ENCODE measurements at places on chromosomes 5 and 9.
A peak's percentile ranks its signal among the peaks of the same experiment; 100 is the strongest.

DNA sequence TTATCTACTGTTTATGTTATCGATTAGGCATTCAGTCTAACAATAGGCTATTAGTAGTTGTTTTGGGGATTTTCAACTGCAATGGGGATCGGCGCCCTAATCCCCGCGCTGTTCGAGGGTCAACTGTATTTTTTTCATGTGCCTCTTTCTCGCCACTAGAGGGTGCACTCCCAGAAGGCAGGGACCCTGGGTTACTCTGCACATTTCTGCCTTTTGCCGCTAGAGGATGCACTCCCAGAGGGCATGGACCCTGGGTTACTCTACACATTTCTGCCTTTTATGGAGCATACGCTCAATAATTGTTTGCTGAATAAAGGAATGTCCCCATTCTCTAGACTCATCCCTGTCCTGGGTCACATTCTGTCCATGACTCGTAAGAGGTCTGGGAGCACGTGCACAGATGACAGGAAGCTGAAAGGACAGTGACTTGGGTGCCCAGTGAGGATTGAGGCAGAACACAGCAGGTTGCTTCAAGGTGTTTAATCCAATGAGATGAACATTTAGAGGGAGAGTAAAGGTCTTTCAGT is 27.9 kb upstream of the RECK start:
- H3K36me3 ChIP-seq = no peaks in the 10 kb centered on the region
- peak; percentile 71 for DNase-seq
- no peaks in the 10 kb centered on the region for H3K4me1 ChIP-seq
- no peak overlapping the region for H3K4me3 ChIP-seq
- H3K27ac ChIP-seq = no peak overlapping the region

- H3K27me3 ChIP-seq = no peaks in the 10 kb centered on the region
- no peak overlapping the region for H3K27ac ChIP-seq
- DNase-seq = no peak
- no peaks in the 10 kb centered on the region for H3K36me3 ChIP-seq
- peak overlapping the region; percentile 40 for H3K4me3 ChIP-seq
Measured at GRCh38 chr9:114098021-114098935, 814 bp downstream of the KIF12 start.

DNA sequence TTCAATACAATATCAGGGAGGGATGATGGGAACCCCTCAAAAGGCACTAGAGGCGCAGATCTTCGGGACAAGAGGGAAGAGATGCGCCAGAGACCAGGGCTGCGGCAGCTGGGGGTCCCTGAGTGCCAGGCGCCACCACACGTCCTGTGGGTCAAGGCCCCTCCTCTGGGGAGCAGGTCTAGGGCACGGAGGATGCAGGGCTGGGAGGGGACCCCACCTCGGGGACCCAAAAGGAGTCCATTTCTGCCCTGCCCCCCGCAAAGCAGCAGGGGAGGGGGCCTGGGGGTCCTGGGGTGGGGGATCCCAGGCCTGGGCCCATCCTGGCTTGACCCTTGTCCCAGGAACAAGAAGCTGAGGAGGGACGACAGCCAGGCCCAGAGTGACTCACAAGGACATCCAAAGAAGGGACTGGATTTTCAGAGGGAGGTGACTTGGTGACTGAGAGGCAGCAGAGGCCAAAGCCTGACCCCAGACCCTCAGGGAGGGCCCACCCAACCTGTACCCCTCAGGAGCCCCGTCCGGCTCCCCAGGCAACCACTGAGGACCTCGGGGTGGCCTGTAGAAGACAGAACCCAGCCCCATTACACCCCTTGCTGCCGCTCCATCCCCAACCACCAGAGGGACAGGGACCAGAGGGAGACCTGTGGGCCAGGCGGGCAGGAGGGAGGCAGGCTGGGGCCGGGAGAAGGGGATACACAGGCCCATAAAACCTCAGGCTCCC is 54.2 kb downstream of the LRSAM1 start:
- no peaks in the 10 kb centered on the region for H3K27me3 ChIP-seq
- peaks cover 19% of the 10 kb centered on the region for H3K4me1 ChIP-seq
- H3K36me3 ChIP-seq = peaks cover 50% of the 10 kb centered on the region
- DNase-seq = no peak
- no peak overlapping the region for H3K27ac ChIP-seq
- H3K4me3 ChIP-seq = no peak overlapping the region

GRCh38 chr5:151570058-151570457 is 21.1 kb downstream of the FAT2 start:
- no peak overlapping the region for H3K4me3 ChIP-seq
- H3K27ac ChIP-seq = no peak overlapping the region
- no peak for DNase-seq
- H3K36me3 ChIP-seq = no peaks in the 10 kb centered on the region

- H3K4me1 ChIP-seq = no peaks in the 10 kb centered on the region
- H3K36me3 ChIP-seq = no peaks in the 10 kb centered on the region
- no peak for DNase-seq
- H3K27ac ChIP-seq = no peak overlapping the region
- H3K27me3 ChIP-seq = no peaks in the 10 kb centered on the region
Measured at GRCh38 chr5:109833946-109834345, 144.2 kb downstream of the MAN2A1 start.

DNA sequence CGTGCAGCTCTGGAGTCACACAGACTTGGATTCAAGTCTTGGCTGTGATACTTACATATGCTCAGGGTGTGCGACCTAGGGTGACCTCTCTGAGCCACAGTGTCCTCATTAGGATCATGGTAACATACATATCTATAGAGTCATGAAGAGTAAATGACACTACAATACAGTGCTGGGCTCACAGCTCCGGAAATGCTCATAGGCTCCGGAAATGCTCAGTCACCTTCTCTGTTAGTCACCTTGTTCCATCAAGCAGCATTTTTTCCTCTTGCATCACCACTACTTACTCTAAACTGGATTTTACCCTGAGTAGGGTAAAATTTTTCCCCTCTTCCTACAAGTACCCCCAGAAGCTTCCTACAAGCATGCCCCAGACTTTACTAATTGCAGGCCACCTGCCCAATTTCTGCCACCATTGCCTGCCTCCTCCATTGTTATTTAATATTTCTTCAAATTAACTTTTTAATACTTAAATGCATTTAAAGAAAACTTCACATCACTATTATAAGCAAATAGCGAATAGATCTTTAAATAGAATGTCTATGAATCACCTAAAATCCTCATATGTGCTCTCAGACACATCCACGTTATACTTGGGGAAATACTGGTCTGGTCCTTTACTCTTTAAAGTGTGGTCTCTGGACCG is 147.6 kb upstream of the SPRY4 start:
- no peak overlapping the region for H3K27ac ChIP-seq
- no peaks in the 10 kb centered on the region for H3K27me3 ChIP-seq
- H3K36me3 ChIP-seq = no peaks in the 10 kb centered on the region
- no peaks in the 10 kb centered on the region for H3K4me1 ChIP-seq
- DNase-seq = no peak
- no peak overlapping the region for H3K4me3 ChIP-seq

DNA sequence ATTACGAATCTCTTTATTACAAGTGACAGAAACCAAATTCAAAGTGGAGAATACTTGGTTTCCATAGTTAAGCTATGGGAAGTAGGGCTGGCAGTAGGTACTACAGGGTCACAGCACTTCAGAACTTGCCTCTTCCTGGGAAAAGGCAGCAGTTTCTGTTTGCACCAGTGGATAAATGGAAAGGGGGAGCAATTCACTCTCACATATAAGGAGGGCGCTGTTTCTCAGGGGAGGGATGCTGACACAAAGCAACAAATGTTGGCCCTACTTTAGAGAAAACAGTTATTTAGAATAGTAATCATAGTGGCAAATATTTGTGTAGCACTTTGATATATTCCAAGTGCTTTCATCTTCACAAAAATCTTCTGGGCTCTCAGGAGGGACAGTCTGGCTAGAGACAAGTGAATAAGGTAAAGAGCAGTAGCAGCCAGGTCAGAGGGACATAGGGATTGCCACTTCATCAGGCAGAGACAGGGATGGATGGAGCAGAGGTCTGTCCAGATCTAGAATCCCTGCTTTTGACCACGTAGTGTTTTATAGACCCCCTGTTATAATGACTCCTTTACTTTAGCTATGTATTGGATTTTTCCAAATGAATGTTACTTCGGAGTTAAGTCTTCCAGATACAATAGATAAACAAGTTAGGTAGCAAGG is 554.8 kb upstream of the SGCD start:
- no peaks in the 10 kb centered on the region for H3K4me1 ChIP-seq
- H3K4me3 ChIP-seq = no peak overlapping the region
- no peak for DNase-seq

- H3K36me3 ChIP-seq = no peaks in the 10 kb centered on the region
- no peak for DNase-seq
- no peaks in the 10 kb centered on the region for H3K27me3 ChIP-seq
- H3K27ac ChIP-seq = no peak overlapping the region
- H3K4me1 ChIP-seq = no peaks in the 10 kb centered on the region
Measured at GRCh38 chr5:147479444-147479843, 30.4 kb downstream of the DPYSL3 start.

GRCh38 chr5:152527358-152528052 is 122.4 kb upstream of the NMUR2 start:
- no peaks in the 10 kb centered on the region for H3K4me1 ChIP-seq
- no peak for DNase-seq
- no peaks in the 10 kb centered on the region for H3K27me3 ChIP-seq
- no peak overlapping the region for H3K4me3 ChIP-seq
- no peaks in the 10 kb centered on the region for H3K36me3 ChIP-seq
- H3K27ac ChIP-seq = no peak overlapping the region

GRCh38 chr9:109519366-109519765 is 21.3 kb upstream of the PTPN3 start:
- no peak overlapping the region for H3K4me3 ChIP-seq
- no peak overlapping the region for H3K27ac ChIP-seq
- H3K36me3 ChIP-seq = no peaks in the 10 kb centered on the region
- no peaks in the 10 kb centered on the region for H3K4me1 ChIP-seq

GRCh38 chr5:88666761-88667495 is 216.1 kb downstream of the MEF2C start:
- no peak overlapping the region for H3K4me3 ChIP-seq
- no peak for DNase-seq
- H3K36me3 ChIP-seq = no peaks in the 10 kb centered on the region
- H3K27me3 ChIP-seq = peaks cover 72% of the 10 kb centered on the region
- H3K4me1 ChIP-seq = peaks cover 9% of the 10 kb centered on the region

DNA sequence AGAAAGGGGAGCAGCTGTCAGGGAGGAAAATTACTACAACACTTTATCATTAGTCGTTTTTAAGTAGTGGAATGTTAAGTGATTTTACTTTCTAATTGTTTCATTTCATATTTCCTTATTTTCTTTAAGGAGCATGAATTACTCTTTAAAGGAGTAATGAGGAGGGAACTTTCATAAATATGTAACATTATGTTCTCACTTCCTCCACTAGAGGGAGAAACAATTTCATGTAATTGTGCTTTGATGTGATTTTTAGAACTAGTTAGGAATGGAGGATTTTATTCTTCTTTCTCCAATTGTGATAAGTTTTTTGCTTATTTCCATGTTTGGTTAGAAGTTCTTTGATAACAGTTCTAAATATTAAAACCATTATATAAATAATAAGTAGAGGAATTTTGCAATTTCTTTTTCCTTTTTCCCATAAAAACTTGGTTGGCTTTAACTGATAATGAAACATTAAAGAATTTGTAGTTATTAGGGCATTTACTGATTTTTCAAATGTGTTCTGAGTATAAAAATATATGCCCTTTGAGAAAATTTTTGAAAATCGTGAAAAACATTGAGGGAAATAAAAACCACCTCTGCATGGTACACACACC is 25.6 kb downstream of the CEP78 start:
- H3K4me3 ChIP-seq = no peak overlapping the region
- DNase-seq = no peak
- H3K27ac ChIP-seq = no peak overlapping the region
- no peaks in the 10 kb centered on the region for H3K4me1 ChIP-seq
- H3K27me3 ChIP-seq = no peaks in the 10 kb centered on the region

GRCh38 chr5:34806532-34806931 is 32.4 kb upstream of the TTC23L start:
- no peaks in the 10 kb centered on the region for H3K27me3 ChIP-seq
- H3K36me3 ChIP-seq = no peaks in the 10 kb centered on the region
- H3K4me3 ChIP-seq = no peak overlapping the region
- H3K27ac ChIP-seq = no peak overlapping the region

- H3K36me3 ChIP-seq = no peaks in the 10 kb centered on the region
- H3K27ac ChIP-seq = no peak overlapping the region
- no peak for DNase-seq
- H3K4me3 ChIP-seq = no peak overlapping the region
Measured at GRCh38 chr5:157167214-157167621, 1.2 kb upstream of the GARIN3 start.

DNA sequence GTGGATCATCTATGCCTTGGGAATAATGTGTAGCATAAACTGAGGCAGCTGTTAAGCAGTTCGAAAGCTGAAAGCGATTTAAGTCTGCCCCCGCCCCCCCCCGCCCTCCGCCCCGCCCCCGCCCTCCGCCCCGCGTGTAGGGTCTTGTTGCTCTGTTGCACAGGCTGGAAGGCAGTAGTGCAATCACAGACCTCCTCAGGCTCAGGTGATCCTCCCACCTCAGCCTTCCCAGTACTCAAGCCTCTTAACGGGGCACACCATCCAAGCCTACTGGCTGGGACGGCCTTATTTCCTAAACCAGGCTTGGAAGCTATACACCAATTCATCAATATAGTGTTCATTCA is 945 bp downstream of the ANKDD1B start:
- H3K4me1 ChIP-seq = no peaks in the 10 kb centered on the region
- no peaks in the 10 kb centered on the region for H3K36me3 ChIP-seq
- H3K27ac ChIP-seq = no peak overlapping the region
- peak overlapping the region; percentile 35 for H3K4me3 ChIP-seq

- H3K4me1 ChIP-seq = no peaks in the 10 kb centered on the region
- no peaks in the 10 kb centered on the region for H3K36me3 ChIP-seq
- no peak for DNase-seq
- H3K27ac ChIP-seq = no peak overlapping the region
- H3K27me3 ChIP-seq = no peaks in the 10 kb centered on the region
Measured at GRCh38 chr5:162811071-162811470, 626.3 kb upstream of the CCNG1 start.

- peaks cover 6% of the 10 kb centered on the region for H3K4me1 ChIP-seq
- H3K27ac ChIP-seq = no peak overlapping the region
- no peaks in the 10 kb centered on the region for H3K36me3 ChIP-seq
- H3K4me3 ChIP-seq = no peak overlapping the region
- no peaks in the 10 kb centered on the region for H3K27me3 ChIP-seq
- no peak for DNase-seq
Measured at GRCh38 chr5:180636016-180636402, 13.4 kb downstream of the FLT4 start.

GRCh38 chr5:73415617-73416016 is 33.0 kb downstream of the FOXD1 start:
- peaks cover 8% of the 10 kb centered on the region for H3K27me3 ChIP-seq
- no peak for DNase-seq
- no peak overlapping the region for H3K4me3 ChIP-seq
- H3K4me1 ChIP-seq = no peaks in the 10 kb centered on the region
- no peak overlapping the region for H3K27ac ChIP-seq
- no peaks in the 10 kb centered on the region for H3K36me3 ChIP-seq

DNA sequence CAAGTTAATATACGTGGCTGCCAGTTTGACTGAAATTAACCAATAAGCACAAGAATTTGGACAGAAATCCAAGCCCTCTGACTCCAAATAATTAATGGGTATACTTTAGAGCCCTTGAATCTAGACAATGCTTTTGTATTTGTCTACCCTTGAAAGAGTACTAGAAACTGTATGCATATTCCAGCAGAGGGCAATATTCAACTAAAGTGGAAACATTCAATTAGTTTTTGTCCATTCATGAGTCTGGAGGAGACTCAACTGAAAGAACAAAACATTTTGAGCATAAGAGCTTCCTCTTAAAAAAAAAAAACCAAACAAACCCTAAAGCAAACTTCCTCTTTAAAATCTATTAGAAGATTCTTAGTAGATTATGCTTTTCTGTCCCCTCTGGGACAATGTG is 157.8 kb downstream of the ARHGEF28 start:
- no peak overlapping the region for H3K27ac ChIP-seq
- no peaks in the 10 kb centered on the region for H3K4me1 ChIP-seq
- no peaks in the 10 kb centered on the region for H3K27me3 ChIP-seq

Data from right atrium auricular region (tissue), 2 donors.